Adrenal gland (tissue), 19 donors: ENCODE measurements at places on chromosomes 13 and 19. TPM values are rescaled to one million over a fixed set of nuclear protein-coding genes. Genes with fewer than 3 reads are reported as not detected.

GRCh38 chr19:49188626-49189200 is 31.1 kb downstream of the TRPM4 start:
- no peak overlapping the region for H3K4me3 ChIP-seq
- peak overlapping the region; percentile 21 for H3K27ac ChIP-seq
- DNase-seq: no peak
- no peaks in the 10 kb centered on the region for H3K4me1 ChIP-seq

DNA sequence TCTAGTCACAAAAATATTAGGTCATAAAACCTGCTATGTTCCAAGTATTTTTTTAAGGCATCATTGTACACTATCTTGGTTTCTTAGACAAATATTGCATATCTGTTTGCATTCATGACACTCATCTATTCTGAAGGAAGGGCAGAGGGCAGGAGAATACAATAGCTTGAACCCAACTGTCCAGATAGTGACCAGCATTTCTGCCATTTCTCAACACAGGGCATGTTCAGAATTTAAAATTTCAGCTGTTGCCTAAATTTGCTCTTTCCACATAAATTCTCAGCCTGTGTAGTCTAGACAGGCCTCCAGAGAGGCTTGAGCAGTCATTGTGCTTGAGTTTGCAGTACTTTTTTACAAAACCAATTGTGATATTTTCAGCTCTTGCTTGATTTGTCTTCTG is 119.5 kb downstream of the ZAR1L start:
- DNase-seq: no peak
- H3K27ac ChIP-seq: no peak overlapping the region
- no peak overlapping the region for H3K4me3 ChIP-seq
- H3K4me1 ChIP-seq: no peaks in the 10 kb centered on the region

DNA sequence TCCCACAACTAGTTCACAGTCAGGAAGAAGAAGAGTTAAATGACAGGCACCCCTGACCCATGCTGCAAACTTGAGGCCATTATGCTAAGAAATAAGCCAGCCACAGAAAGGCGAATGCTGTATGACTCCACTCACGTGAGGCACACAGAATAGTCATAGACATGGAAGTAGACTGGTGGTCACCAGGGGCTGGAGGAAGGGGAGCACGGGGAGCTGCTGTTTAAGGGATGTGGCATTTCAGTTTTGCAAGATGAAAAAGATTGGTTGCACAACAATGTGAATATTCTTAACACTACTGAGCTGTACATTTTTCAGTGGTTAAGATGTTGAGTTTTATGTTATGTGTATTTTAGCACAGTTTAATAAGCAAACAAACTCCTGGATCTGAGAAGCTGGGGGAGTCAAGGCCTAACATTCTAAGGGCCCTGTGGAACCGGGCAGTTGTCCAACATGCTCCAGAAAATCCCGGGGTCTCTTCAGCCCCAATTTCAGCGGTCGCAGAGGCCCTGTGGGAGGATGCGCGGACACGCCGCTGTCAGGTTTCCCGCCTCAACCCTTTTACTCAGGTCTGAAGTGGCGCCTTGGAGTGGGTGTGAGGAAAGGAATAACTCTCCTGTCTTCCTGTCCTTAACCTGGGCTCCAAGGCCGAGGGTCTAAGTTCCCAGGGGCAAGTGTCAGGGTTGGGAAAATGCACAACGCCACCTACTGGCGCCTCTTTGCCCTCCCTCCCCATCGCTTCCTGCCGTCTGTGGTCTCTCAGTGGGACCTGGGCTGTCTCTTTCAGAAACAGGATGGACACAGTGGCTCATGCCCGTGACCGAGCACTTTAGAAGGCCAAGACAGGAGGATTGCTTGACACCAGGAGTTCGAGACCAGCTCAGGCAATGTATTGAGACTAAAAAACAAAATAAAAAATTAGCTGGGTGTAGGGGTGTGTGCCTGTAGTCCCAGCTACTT is 4.4 kb upstream of the TMEM272 start:
- DNase-seq: no peak
- H3K36me3 ChIP-seq: no peaks in the 10 kb centered on the region
- no peaks in the 10 kb centered on the region for H3K4me1 ChIP-seq
- no peak overlapping the region for H3K27ac ChIP-seq

DNA sequence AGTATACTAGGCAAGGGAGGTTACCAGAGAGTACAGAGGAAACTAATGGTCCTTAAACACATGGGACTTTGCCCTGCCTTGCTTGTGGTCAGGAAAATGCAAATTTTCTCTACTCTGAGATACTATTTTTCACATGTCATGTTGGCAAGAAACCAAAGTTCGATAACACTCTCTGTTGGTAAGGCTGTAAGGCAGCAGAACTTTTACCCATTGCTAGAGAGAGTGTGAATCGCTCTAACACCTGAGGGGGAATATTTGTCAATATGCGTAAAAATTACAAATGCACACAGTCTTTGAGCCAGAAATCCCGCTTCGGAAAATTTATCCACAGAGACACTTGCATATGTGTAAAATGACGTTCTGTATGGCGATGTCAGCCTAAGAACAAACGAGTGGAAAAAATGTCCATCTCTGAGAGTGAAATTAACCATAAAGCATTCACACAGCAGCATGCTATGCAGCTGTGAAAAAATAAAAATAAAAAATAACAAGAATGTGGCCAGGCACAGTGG is 9.5 kb upstream of the RFX1 start:
- no peaks in the 10 kb centered on the region for H3K36me3 ChIP-seq
- no peaks in the 10 kb centered on the region for H3K27me3 ChIP-seq
- no peak for DNase-seq
- H3K4me1 ChIP-seq: no peaks in the 10 kb centered on the region

DNA sequence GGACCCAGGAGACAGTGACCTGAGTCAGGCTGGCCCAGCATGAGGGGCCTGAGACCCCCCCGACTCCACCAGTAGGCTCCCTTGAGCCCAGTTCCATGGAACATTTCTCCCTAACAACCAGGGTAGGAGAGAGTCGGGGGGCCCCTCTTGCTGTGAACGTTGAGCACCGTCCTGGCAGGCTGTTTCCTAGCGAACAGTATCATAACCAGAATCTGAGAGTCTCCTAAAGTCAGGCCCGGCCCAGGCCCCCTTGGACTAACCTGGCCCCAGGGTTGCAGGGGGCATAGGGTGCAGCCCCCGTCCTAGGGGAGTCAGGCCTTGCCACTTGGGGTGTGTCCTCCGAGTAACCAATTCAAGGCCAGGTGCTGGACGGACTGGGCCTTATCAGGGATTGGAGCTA is 13.7 kb downstream of the TMEM150B start:
- H3K4me1 ChIP-seq: no peaks in the 10 kb centered on the region
- no peaks in the 10 kb centered on the region for H3K27me3 ChIP-seq
- H3K4me3 ChIP-seq: no peak overlapping the region
- H3K36me3 ChIP-seq: no peaks in the 10 kb centered on the region
- no peak for DNase-seq

GRCh38 chr13:98543378-98544103 is 33.4 kb downstream of the STK24 start:
- H3K4me1 ChIP-seq: no peaks in the 10 kb centered on the region
- DNase-seq: no peak
- no peak overlapping the region for H3K4me3 ChIP-seq
- H3K27ac ChIP-seq: no peak overlapping the region

Gene OR1I1
- not detected for polyA plus RNA-seq

Gene ATP7B
- polyA plus RNA-seq: 1.7 TPM

Gene BCAM
- polyA plus RNA-seq: 68.4 TPM
